ENCODE measurements at places on chromosomes 13 and 19.

- DNase-seq = no peak
Measured at GRCh38 chr19:17721821-17722220, 2.5 kb downstream of the MAP1S start.

GRCh38 chr13:95260031-95260525 lies 41.2 kb downstream of the ABCC4 start:
- DNase-seq = no peak

GRCh38 chr13:78465250-78465649 lies 138.1 kb downstream of the POU4F1 start:
- no peak for DNase-seq

DNA sequence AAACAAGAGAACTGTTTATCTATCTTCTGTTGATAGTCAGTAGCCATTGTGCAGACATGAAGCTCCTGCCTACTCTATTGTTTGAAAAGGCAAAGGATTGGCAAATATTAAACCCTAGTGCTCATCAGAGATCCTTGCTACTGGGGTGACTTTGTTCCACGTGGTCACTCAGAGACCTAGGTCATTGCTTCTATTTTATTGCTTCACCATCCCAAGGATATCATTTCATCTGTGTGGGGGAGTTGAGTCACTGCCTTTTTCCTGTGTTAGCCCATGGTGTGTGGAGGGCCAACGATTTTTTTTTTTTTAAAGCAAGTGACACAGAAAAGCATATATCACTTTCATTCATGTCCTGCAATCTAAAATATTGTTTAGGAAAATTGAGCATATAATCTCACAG lies 254.1 kb upstream of the RXFP2 start:
- DNase-seq = no peak

DNA sequence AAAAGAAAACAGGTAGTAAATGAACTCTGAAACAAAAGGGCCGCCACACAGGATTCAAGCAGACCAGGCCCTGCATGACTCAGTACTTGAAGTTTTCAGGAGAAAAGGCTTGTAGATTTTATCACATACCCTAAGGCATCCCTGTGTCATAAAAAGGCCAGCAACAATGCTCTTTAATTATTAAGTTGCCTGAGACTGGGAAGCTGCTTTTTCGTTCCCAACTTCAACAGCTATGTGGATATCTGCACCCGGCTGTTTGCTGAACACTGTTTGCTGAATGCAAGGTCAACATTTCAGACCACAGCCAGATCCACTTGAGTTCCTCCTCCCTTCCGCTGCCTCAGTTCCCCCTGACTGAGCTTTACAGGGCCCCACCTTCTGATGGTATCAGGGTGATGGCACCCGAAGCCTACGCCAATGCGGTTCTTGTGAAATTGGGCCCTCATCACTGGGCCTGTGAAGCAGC lies 6.1 kb upstream of the ECH1 start:
- no peak for DNase-seq

DNA sequence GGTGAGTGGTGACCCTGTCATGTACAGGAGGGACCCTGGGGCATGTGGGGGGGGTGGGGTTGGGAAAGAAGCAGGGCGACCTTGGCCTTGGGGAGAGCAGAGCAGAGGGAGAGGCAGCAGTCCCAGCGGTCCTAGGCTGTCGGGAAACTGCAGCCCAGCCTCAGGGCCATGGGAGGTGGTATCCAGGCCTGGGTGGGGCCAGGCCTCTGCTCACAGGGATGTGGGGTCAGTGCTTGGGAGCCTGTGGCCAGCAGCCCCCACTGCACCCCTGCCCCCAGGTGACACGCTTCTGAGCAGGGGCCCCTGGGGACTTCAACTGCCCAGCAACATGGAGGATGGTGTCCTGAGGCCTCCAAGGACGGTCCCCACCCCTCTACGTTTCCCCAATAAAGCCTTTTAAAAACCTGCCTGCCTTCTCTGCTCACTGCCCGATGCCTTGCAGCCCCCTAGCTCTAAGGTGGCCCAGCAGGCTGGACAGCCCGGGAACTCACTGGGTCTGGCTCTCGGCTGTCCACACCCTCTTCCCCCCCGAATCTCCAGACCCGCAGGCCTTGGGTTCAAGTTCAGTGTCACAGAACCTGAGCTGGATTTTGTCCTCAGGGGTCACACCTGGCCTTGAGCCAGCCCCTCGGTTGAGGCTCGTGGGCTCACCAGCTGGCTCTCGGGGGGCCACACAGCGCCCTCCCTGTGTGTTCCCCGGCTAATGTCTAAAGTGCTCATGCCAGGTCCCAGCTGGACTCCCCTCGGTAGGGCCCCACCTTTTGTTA lies 6.9 kb downstream of the PNKP start:
- DNase-seq = no peak

- DNase-seq = no peak
Measured at GRCh38 chr13:106498158-106498557, 37.3 kb downstream of the EFNB2 start.

GRCh38 chr19:42217520-42218437 lies at the start of gene DEDD2:
Gene DEDD2, minus strand, starts transcription at chr19:42217677. Its CDS starts 670 bp downstream, at chr19:42217007.
- DNase-seq = peak; percentile 100

DNA sequence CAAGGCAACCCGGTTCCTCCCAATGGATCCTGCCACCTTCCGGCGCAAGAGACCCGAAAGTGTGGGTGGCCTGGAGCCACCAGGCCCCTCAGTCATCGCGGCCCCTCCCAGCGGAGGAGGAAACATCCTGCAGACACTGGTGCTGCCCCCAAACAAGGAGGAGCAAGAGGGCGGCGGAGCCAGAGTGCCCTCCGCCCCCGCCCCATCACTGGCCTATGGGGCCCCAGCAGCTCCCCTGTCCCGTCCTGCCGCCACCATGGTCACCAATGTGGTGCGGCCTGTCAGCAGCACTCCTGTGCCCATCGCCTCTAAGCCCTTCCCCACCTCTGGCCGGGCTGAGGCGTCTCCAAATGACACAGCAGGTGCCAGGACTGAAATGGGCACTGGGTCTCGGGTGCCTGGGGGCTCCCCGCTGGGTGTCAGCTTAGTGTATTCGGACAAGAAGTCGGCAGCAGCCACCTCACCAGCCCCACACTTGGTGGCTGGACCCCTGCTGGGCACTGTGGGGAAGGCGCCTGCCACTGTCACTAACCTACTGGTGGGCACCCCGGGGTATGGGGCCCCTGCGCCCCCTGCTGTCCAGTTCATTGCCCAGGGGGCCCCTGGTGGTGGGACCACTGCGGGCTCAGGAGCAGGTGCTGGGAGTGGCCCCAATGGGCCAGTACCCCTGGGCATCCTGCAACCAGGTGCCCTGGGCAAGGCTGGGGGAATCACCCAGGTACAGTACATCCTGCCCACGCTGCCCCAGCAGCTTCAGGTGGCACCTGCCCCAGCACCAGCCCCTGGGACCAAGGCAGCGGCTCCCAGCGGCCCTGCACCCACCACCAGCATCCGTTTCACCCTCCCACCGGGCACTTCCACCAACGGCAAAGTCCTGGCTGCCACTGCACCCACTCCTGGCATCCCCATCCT lies 11.2 kb upstream of the PRR19 start:
- DNase-seq = peak; percentile 59

DNA sequence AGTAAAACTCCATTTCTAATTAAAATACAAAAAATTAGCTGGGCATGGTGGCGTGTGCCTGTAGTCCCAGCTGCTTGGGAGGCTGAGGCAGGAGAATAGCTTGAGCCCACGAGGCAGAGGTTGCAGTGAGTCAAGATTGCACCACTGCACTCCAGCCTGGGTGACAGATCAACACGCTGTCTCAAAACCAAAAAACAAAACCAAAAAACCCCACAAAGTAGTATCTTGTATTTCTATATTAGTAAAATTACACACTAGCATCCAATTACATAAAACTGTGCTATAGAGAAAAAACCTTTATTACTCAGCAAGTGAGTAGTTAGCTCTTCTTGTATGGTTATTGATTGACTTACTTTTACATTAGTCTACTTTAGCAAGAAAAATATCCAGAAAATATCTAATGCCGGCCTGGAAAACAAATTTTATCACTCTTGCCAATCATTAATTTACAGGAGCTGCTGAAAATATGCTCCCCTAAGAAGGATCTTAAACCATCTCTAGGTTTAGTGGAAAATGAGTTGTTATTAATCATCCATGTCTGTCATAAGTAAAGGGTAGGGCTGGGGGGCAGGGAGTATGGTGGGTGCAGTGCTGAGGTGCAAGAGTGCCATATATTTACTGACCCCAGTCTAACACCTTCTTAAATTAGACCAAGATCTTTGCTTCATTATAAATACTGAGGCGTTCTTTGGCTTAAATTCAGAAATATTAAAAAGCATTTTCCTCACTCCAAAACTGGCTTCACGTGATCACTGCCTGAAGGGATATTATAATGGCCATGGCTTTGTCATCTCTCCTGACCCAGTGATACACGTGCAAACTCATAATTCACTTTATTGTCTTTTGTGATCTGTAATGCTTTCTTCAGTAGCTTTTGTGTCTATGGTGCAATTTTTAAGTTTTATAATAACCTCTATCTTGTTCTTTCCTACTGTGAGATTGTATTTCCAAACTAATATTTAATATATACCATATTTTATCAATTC lies 44.1 kb downstream of the UBL3 start:
- peak; percentile 48 for DNase-seq

GRCh38 chr19:8336072-8336569 lies 6.9 kb downstream of the KANK3 start:
- DNase-seq = no peak

GRCh38 chr13:23098161-23098907 lies 82.4 kb upstream of the SGCG start:
- DNase-seq = no peak

- DNase-seq = no peak
Measured at GRCh38 chr19:56991912-56992311, 127.9 kb upstream of the USP29 start.

- no peak for DNase-seq
Measured at GRCh38 chr13:101412076-101412475, 4.2 kb downstream of the NALCN start.

DNA sequence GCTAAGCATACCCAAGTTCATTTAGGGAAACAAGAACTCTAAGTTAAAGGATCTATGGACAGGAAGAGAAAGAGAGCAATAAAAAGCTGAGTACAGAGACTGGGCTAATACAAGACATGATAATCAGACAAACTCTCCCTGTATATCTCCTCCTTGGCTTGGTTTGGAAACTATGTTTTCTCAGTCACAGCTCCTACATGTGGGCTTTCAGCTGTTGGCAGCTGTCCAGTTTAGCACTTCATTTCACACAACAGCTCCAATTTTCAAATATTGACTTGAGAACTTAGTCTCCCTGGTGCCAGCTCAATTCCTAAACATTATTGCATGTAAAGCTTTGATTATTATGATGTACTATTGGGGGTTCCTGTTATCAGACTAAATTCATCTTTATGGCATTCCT lies 222.8 kb upstream of the OBI1 start:
- no peak for DNase-seq

- no peak for DNase-seq
Measured at GRCh38 chr13:112977091-112977490, 8.1 kb downstream of the MCF2L start.

Data from T-helper 2 cell (primary cell).